HCT116 (cell line): ENCODE measurements at places on chromosomes 1 and 21. TPM values are rescaled to one million over a fixed set of nuclear protein-coding genes. Genes with fewer than 3 reads are reported as not detected.

DNA sequence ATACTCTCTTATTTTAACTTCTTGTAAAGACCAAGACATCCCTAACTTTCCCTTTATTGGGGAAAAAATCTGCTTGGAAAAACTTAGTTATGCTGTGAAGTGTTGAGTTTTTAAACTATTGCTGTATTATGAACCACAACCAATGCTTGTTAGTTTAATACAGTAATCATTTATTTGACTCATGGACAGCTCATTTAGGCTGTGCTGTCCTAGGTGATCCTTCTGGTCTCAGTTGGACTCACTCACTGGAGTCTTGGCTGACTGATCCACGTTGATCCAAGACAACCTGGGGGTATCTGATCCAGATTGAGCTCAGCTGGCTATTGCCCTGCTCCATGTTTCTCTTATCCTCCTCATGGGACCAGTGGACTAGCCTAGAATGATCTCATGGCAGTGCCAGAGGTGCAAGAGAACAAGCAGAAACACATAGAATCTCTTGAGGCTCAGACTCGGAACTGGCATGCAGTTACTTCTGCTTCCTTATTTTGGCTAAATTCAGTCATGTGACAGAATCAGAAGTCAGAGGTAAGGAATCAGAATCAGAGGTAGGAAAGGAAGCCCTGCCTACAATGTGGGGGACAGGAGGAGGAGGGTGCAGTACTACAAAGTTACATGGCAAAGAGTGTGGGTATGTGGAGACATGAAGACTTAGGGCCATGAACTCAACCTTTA is 156.5 kb downstream of the FGGY start:
- DNase-seq, result no peak

DMBX1 gene
- 4.3 TPM for total RNA-seq

OR2L3 gene
- total RNA-seq, result not detected

SLFNL1 gene
- 0.20 TPM for total RNA-seq

DNA sequence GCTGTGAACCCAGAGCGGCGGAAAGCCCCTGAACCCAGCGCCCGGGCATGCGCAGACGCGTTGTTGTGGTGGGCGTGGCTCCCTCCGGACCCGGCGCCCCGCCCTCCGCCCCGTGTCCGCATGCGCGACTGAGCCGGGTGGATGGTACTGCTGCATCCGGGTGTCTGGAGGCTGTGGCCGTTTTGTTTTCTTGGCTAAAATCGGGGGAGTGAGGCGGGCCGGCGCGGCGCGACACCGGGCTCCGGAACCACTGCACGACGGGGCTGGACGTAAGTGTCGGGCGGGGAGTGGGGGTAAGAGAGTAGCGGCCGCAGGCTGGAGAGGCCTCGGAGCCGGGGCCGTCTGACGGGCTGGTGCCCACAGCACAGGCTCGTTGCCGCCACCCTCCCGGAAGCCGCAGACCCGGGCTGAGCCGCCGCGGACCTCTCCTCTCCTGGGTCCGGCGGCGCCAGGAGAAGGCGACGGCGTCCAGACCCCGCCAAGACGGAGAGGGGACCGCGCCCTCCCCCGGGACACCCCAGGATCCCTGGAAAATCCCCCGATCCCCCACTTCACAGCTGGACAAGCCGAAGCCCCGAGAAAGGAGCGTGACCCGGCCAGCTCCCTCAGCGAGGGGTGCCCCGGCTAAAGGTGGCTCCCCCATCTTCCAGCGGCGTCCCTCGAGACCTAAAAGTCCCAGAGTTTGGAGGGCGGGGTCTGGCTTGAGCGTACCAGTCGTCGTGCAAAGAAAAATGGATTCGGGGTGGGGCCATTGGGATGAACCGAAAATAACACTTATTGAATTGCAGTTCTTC is at the start of gene TMEM50A:
TMEM50A (plus strand) TSS at position 147 of the 794 bp plus-strand sequence. CDS start 2,153 bp downstream, outside the sequence.
- DNase-seq, result peak; percentile 68

DNA sequence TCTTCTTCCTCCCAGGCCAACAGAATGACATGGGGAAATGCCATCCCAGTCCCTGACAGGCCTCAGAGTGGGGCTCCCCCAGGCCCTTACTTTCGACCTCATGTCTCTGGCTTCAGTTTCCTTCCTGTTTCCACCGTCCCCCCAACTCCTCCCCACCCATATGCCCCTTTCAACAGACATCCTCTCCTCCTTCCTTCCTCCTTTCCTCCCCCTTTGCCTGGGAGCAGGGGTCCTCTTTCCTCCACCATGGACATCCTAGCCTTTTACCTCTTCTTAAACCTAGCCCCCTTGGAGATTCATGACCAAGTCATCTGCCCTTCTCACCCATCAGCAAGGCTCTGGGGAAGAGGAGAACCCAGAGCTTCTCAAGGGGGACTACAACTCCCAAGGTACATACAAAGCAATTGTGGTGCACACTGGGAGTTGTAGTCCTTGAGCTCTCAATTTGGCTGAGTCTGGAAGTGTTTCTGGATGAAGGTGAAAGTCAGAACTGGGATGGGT is 4.0 kb downstream of the ZBTB7B start:
- DNase-seq, result no peak

DNA sequence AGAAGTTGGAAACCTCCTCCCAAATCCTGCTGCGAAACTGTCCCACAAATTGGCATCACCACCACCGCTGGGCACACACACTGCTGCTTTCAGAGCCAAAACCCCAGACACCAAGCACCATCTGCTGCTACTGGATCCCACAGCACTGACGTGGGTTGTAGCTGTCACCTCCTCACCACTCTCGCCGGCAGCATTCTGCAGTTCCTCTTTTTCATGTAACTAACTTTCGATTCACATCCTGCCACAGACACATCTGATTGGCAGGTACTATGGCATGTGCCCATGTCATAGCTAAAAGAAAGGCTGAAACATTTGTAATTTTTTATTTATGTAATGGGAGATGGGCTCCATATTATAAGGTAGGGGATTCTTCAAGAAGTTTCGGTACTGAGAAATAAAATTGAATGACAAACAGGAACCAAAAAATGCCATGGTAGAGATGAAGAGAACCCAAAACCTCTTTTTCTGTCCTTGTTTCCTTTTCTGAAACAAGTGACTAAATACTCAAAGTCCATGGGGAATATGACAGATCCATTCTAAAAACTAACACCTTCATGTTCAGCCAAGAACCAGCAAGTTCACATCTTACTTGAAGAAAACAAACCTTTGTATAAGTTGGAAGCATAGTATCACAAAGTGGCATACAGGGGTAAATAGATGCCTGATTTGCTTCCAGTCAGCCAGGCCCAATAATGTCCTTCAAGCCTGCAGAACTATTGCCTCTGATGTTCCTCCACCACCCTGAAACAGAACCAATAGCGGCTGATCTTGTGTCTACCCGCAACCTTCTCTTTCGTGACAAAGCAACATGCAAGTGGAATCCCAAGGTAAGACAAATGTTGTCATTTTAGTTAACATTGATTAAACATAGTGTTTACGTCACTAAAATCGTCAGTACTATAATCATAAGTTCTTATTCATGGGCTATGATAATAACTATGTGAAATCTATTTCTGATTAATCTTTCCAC is 26.6 kb upstream of the RGS13 start:
- no peak for DNase-seq

DNA sequence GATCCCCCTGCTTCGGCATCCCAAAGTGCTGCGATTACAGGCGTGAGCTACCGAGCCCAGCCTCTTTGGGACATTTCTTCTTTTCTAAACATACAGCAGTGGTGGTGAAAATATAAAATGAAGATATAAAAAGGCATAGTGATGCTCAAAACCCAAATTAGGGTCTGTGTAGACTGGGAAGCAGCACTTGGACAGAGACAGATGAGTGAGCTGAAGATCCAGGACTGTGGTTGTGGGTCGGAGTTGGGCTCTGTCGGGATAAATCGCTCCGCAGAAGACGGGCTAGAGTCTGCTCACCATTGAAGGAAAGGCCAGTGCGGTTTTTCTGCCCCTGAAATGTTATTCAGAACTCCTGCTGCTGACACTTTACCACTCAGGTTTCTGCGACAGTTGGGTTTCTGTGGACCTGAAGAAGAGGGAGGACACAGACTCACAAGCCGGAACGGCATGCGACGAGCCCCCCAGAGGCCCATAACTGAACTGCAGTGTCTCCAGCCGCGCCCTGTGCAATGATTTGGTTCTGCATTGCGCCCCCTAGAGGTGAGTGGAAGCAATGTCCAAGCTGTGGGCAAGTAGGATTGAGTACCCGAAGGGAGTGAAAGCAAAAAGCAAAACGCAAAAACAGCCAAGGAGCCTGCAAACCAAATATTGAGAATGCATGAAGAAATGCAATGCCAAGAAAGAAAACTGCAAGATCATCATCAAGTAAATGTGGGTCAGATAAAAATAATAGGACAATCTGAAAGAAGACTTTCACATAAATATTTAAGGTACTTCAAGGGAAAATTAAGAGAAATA is 66.6 kb downstream of the GABPA start:
- peak; percentile 89 for DNase-seq

DNA sequence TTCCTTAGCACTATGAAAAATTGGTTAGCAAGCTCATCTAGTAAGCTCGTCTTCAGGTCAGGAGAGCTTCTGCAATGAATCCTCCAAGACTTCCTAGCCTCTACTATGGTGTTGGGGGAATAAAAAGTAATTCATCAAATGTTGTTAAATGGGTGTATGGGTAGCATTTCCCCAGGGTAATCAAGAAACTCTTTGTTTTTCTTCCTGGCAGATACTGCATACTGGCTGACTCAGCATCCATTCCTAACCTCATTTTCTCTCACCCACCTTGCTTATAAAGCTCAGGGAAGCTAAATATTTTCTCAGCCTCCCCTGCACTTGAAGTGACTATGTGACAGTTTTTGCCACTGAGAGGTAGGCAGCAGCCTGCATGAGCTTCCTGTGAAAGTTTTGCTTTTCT is 83.4 kb downstream of the MAB21L3 start:
- DNase-seq, result no peak

ADGRB2 gene
- 10.1 TPM for total RNA-seq

B3GALT5 gene
- 1.2 TPM for total RNA-seq

GRCh38 chr1:214525535-214526019 is 25.8 kb downstream of the PTPN14 start:
- no peak for DNase-seq

PKLR gene
- total RNA-seq, result 0.17 TPM

- DNase-seq, result no peak
Observed at GRCh38 chr1:246117066-246117791, 389.9 kb downstream of the SMYD3 start.

GRCh38 chr1:27132624-27133023 is 22.3 kb downstream of the SLC9A1 start:
- DNase-seq, result no peak

- no peak for DNase-seq
Observed at GRCh38 chr1:209268479-209268878, 315.0 kb upstream of the CAMK1G start.

- DNase-seq, result no peak
Observed at GRCh38 chr1:31888291-31888690, 49.9 kb downstream of the PTP4A2 start.

DNA sequence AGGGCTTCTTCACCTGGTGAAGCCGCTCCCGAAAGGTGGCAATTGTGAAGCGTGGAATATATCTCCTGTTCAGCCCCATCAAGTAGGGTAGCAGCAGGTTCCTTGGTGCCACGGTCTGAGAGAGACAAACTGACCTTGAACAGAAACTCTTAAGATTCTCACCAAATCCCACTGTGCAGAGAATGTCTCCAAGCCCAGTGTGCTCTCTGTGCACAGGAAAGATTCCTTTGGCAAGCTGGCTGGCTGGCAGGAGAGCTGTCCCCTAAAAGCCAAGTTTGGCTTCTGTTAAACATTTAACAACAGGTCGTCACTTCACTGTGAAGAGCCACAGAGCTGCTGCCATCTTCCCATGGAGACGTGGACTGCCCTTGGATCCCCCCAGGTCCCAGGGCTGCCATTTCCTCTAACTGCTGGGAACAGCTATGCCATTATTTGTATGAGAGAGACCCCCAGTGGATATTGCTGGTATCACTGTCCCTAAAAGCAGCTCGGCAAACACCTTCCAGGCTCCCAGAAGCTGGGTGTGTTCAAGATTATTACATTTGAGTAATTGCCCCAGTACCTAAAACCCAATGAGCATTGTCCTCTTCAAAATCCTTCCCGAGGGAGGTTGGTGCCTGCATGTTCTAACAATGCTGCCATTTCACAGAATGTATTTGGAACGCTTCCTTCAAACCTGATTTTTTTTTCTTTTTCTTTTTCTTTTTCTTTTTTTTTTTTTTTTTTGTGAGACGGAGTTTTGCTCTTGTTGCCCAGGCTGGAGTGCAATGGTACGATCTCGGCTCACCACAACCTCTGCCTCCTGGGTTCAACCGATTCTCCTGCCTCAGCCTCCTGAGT is 71.8 kb downstream of the CD58 start:
- peak; percentile 55 for DNase-seq
